Left renal pelvis (tissue), 4 donors: ENCODE measurements at places on chromosomes 12 and 14. TPM values are rescaled to one million over a fixed set of nuclear protein-coding genes. Genes with fewer than 3 reads are reported as not detected.

Gene CLEC9A
- polyA plus RNA-seq, result 0.26 TPM

Gene OTOGL
- polyA plus RNA-seq, result 0.66 TPM

Gene IFI27L1
- 36.1 TPM for polyA plus RNA-seq

Gene CCDC175
- polyA plus RNA-seq, result 1.2 TPM
